ENCODE measurements at places on chromosomes 6 and 20.

DNA sequence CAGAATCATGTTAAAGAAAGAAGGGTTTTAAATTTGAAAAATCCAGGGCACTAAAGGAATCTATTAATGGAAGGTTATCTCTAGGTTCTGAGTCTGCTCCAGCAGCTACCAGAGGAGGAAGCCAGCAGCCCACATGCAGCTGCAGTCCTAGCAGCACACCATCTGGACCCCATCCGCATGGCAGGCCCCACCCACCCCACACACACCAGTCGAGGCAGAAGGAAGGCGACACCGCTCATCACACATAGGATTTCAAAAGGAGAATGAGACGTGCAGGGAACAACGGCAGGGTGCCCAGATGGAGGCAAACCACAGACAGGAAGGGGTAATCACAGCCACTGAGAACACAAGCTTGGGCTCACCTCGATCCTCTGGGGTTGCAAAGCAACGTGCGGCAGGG lies 78.9 kb downstream of the GINS1 start:
- H3K27ac ChIP-seq, result no peak overlapping the region
- no peaks in the 10 kb centered on the region for H3K36me3 ChIP-seq
- no peak overlapping the region for H3K4me3 ChIP-seq
- DNase-seq, result no peak

DNA sequence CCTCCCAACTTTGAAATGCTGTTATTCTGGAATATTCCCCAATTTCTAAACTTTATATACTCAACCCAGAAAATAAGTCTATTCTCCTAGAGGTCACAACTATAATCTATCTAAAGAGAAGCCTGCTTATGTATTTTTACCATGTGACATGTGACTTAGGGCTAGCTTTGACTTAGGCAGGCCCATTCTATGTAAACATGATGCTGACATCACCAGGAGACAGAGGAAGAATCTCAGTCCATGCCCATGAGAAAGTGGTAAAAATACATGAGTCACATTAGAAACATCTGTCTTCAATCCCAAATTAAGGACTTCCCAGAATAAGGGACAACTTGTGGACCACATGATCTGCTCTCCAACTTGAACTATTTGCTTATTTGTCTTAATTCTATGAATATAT lies 113.6 kb upstream of the ID4 start:
- H3K4me3 ChIP-seq, result no peak overlapping the region
- no peak for DNase-seq
- no peaks in the 10 kb centered on the region for H3K4me1 ChIP-seq
- H3K36me3 ChIP-seq, result no peaks in the 10 kb centered on the region
- no peak overlapping the region for H3K27ac ChIP-seq
- no peaks in the 10 kb centered on the region for H3K27me3 ChIP-seq

DNA sequence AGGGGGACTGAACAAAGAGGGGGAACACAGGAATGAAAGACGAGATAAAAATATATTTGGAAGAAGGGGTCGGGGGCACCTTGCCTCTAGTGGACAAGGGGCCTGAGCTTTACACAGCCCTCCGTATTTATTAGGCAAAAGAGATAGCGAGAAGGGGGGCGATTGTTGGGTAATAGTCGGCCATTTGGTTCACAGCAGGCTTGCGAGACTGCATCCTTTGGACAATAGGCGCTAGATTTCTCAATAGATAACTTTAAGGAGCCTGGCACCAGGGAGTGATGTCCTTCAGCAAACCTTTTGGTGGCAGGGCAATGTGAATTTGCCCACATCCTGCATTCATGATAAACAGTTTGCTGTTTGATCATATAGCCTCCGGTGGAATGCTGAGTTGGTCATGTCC lies 3.0 kb upstream of the NANP start:
- DNase-seq, result no peak
- H3K36me3 ChIP-seq, result peaks cover 12% of the 10 kb centered on the region
- H3K27me3 ChIP-seq, result no peaks in the 10 kb centered on the region
- H3K27ac ChIP-seq, result no peak overlapping the region

- no peak overlapping the region for H3K27ac ChIP-seq
- no peaks in the 10 kb centered on the region for H3K27me3 ChIP-seq
- H3K4me1 ChIP-seq, result peaks cover 5% of the 10 kb centered on the region
- DNase-seq, result no peak
- no peaks in the 10 kb centered on the region for H3K36me3 ChIP-seq
Observed at GRCh38 chr6:156160795-156161165, 616.4 kb upstream of the ARID1B start.

GRCh38 chr6:89311853-89312531 lies 3.1 kb downstream of the GABRR2 start:
- no peaks in the 10 kb centered on the region for H3K4me1 ChIP-seq
- peaks cover 2% of the 10 kb centered on the region for H3K36me3 ChIP-seq
- no peak overlapping the region for H3K4me3 ChIP-seq
- DNase-seq, result no peak

GRCh38 chr6:105452924-105453756 lies 50.3 kb upstream of the PREP start:
- peaks cover 2% of the 10 kb centered on the region for H3K36me3 ChIP-seq
- H3K27me3 ChIP-seq, result peaks cover 8% of the 10 kb centered on the region
- DNase-seq, result peak; percentile 32
- H3K4me3 ChIP-seq, result peak overlapping the region; percentile 66
- peaks cover 12% of the 10 kb centered on the region for H3K4me1 ChIP-seq

DNA sequence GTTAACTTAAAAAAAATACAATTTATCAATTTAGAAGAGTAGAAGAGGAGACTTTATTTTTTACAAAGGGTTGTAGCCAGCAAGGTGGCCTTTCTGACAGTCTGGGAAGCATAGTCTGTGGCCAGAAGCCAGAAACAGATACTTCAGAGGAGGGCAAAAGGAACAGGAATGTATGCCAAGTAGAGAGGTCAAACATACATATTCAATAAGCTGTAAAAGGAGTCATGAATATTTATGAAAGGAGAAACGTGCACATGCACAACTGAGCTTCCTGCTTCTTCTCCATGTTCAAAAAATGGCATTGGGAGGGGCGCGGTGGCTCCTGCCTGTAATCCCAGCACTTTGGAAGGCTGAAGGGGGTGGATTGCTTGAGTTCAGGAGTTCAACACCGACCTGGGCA lies 43.9 kb upstream of the FAM184A start:
- DNase-seq, result no peak
- H3K27ac ChIP-seq, result no peak overlapping the region
- no peaks in the 10 kb centered on the region for H3K4me1 ChIP-seq
- H3K36me3 ChIP-seq, result no peaks in the 10 kb centered on the region
- H3K27me3 ChIP-seq, result peaks cover 14% of the 10 kb centered on the region

GRCh38 chr6:111818539-111819226 lies 54.6 kb downstream of the FYN start:
- no peak for DNase-seq
- peaks cover 29% of the 10 kb centered on the region for H3K36me3 ChIP-seq
- no peaks in the 10 kb centered on the region for H3K27me3 ChIP-seq
- peak overlapping the region; percentile 63 for H3K4me3 ChIP-seq
- H3K4me1 ChIP-seq, result peaks cover 48% of the 10 kb centered on the region

GRCh38 chr6:169397684-169398083 lies 144.0 kb upstream of the THBS2 start:
- no peak for DNase-seq
- no peaks in the 10 kb centered on the region for H3K36me3 ChIP-seq
- H3K4me1 ChIP-seq, result no peaks in the 10 kb centered on the region

GRCh38 chr6:26552640-26553188 lies 14.5 kb downstream of the HMGN4 start:
- no peak overlapping the region for H3K4me3 ChIP-seq
- H3K27ac ChIP-seq, result no peak overlapping the region
- no peaks in the 10 kb centered on the region for H3K36me3 ChIP-seq
- peaks cover 19% of the 10 kb centered on the region for H3K4me1 ChIP-seq
- H3K27me3 ChIP-seq, result no peaks in the 10 kb centered on the region
- DNase-seq, result no peak

GRCh38 chr6:77037439-77037838 lies 425.9 kb downstream of the HTR1B start:
- H3K27me3 ChIP-seq, result no peaks in the 10 kb centered on the region
- no peak overlapping the region for H3K4me3 ChIP-seq
- DNase-seq, result no peak
- H3K4me1 ChIP-seq, result no peaks in the 10 kb centered on the region
- H3K27ac ChIP-seq, result no peak overlapping the region
